HCT116 (cell line): ENCODE measurements at places on chromosomes 2 and 18.

GRCh38 chr2:224357098-224357901, 44.6 kb downstream of the FAM124B start:
- no peaks in the 10 kb centered on the region for H3K27me3 ChIP-seq
- H3K36me3 ChIP-seq = no peaks in the 10 kb centered on the region
- DNase-seq = peak; percentile 44
- H3K4me3 ChIP-seq = no peak overlapping the region
- no peaks in the 10 kb centered on the region for H3K4me1 ChIP-seq
- H3K27ac ChIP-seq = no peak overlapping the region

GRCh38 chr2:137050949-137051348, 285.6 kb downstream of the THSD7B start:
- no peak overlapping the region for H3K4me3 ChIP-seq
- no peak overlapping the region for H3K27ac ChIP-seq
- no peaks in the 10 kb centered on the region for H3K36me3 ChIP-seq
- no peaks in the 10 kb centered on the region for H3K4me1 ChIP-seq
- DNase-seq = no peak

- H3K27me3 ChIP-seq = no peaks in the 10 kb centered on the region
- H3K36me3 ChIP-seq = no peaks in the 10 kb centered on the region
- DNase-seq = no peak
- H3K27ac ChIP-seq = no peak overlapping the region
- no peak overlapping the region for H3K4me3 ChIP-seq
Measured at GRCh38 chr2:42853549-42854206, 61.3 kb upstream of the HAAO start.

GRCh38 chr2:239788576-239789098, 236.5 kb downstream of the NDUFA10 start:
- no peaks in the 10 kb centered on the region for H3K4me1 ChIP-seq
- no peaks in the 10 kb centered on the region for H3K36me3 ChIP-seq
- no peak overlapping the region for H3K27ac ChIP-seq

GRCh38 chr2:176128982-176129796, at the start of gene HOXD8:
Gene HOXD8, plus strand, starts transcription at chr2:176129705. Its CDS starts 662 bp downstream, at chr2:176130367.
- H3K27me3 ChIP-seq = no peaks in the 10 kb centered on the region
- H3K4me1 ChIP-seq = peaks cover 17% of the 10 kb centered on the region
- H3K27ac ChIP-seq = peak within 1 kb of the TSS; percentile 69

DNA sequence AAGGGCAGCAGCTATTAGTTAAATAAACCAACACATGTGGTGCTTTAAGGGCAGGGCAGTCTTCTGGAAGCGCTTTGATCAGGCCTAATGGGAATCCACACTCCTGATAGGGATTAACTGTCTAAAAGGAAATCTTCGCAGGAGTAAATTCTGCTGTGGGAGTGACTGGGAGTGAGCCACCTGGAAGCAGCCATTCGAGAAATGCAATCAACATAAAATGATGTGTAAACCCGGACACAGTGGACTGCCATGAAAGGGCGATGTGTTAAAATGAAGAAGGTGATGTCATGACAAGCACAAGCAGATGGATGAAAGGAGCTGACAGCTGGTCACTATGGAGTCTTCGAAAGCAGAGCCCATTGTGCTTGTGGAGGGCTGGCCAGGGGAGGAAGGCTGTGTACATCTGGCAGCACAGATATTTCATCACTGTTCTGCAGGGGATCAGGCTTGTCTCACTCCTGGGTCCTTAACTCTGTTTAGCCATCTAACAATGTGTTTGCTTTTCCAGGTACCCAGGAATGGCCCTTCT, 24.8 kb upstream of the GALNT14 start:
- H3K27ac ChIP-seq = no peak overlapping the region
- H3K4me1 ChIP-seq = no peaks in the 10 kb centered on the region
- DNase-seq = no peak
- no peak overlapping the region for H3K4me3 ChIP-seq

DNA sequence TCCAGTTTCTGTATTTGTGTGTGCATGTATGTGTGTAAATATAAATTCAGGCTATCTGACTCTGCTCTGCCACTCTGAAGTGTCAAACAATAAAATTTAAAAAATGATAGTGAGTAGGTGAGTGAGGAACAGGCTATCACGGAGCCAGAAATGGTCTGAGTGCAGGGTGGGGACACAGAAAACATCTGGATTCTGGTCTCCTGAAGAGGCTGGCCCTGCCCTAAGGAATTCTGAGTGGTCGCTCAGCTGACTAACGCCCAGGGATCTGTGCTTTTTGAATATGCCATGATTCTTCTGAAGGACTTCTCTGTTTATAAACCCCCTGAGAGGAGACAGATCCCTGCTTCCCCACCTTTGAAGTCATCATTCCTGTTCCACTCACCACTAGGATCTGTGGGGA, 353.9 kb upstream of the GYPC start:
- no peak overlapping the region for H3K27ac ChIP-seq
- DNase-seq = no peak
- no peaks in the 10 kb centered on the region for H3K36me3 ChIP-seq
- H3K27me3 ChIP-seq = no peaks in the 10 kb centered on the region
- no peaks in the 10 kb centered on the region for H3K4me1 ChIP-seq
- H3K4me3 ChIP-seq = no peak overlapping the region

DNA sequence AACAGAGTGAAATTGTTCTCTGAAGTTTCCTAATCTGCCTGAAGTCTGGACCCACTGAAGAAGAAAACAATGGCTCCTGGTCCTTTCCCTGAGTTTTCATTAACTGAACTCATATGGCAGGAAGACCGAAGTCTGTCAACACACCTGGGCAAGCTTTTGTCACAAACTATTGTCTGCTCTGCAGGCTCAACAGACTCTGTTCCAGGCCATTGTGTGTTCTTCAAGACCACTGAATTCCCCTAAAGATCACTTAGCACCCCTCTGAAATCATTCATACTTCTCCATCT, 6.6 kb upstream of the TMEM37 start:
- H3K4me3 ChIP-seq = no peak overlapping the region
- H3K4me1 ChIP-seq = peaks cover 10% of the 10 kb centered on the region
- H3K27ac ChIP-seq = no peak overlapping the region
- H3K27me3 ChIP-seq = no peaks in the 10 kb centered on the region
- no peak for DNase-seq
- no peaks in the 10 kb centered on the region for H3K36me3 ChIP-seq

- no peak for DNase-seq
- H3K27me3 ChIP-seq = peaks cover 8% of the 10 kb centered on the region
- H3K4me1 ChIP-seq = no peaks in the 10 kb centered on the region
- H3K4me3 ChIP-seq = no peak overlapping the region
Measured at GRCh38 chr2:200593905-200594304, 8.1 kb downstream of the AOX1 start.

DNA sequence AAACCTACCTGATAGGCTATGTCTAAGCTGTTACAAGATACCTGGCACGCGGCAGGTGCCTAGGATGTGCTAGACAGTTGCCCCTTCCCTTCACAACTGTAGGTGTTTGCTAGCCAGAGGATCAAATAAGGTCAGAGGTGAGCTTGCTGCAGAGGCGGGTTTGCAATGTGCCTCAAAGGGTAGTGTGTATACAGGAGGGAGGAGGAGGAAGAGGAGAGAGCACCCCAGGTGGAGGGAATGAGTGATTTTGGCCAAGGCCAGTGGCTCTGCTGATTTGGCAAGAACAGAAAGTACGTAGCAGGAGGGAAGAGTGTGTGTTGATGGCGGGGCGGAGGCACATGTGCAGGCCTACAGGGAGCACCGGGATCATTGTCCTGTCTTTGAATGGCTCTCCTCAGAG, 236.5 kb downstream of the HAUS1 start:
- H3K36me3 ChIP-seq = no peaks in the 10 kb centered on the region
- no peak for DNase-seq
- H3K4me1 ChIP-seq = no peaks in the 10 kb centered on the region
- no peaks in the 10 kb centered on the region for H3K27me3 ChIP-seq
- H3K4me3 ChIP-seq = no peak overlapping the region
